NCI-H1105 treated with DMSO at 0.1 percent for 48 hours (cell line): ENCODE measurements at places on chromosomes 4 and X.

DNA sequence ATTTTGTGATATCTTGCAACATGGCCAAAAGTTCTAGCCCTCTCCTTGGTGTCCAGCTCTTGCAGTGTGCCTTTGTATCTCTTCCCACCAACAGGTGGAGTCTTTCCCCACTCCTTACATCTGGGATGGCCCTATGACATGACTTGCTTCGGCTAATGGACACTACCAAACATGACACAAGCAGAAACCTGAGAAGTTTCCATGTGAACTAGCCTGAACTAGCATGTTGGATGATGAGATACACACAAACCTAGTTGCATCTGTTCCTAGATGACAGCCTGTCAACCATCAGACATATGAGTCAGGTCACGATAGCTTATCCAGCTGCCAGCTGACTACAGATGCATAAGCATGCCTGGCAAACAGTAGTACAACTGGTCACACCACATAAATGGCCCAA lies 207.5 kb upstream of the FTHL17 start:
- DNase-seq: no peak

DNA sequence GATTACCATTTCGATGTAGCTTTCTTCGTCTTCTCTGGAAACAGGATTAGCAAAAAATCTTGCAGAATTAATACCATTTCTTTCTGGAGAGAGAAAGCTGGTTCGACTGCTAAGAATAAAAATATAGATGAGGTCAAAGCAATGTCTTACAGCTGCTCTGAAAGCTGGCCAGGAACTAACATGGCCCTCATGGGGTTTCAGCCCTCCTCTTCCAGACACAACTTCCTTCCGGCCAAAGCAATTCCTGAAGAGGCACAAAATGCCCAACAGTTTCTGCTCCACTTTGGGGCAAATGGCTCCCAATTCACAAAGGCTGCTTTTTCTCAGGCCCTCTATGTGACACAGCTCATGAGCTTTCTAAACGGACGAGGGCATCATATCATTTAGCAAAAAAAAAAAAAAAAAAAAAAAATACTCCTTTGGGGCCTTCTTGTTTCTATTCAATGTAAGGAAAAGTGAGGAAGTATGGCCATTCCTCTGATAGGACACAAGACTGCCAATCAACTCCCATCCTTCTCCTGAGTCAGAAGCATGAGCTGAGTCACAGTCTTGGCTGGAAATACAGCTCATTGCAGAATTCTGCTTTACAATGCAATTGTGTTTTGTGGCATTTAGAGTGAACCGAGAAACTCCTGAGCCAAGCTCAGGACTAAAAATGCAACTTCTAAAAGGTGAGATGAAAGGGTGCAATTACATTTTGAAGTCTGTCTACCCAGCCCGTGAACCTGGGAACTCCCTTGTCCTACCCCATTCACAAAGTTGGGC lies 42.7 kb upstream of the CTAG2 start:
- DNase-seq: no peak

- DNase-seq: no peak
These were observed 34.3 kb downstream of the MECP2 start for GRCh38 chrX:154063234-154063633.

GRCh38 chrX:50565718-50566117 lies 95.1 kb upstream of the DGKK start:
- no peak for DNase-seq

DNA sequence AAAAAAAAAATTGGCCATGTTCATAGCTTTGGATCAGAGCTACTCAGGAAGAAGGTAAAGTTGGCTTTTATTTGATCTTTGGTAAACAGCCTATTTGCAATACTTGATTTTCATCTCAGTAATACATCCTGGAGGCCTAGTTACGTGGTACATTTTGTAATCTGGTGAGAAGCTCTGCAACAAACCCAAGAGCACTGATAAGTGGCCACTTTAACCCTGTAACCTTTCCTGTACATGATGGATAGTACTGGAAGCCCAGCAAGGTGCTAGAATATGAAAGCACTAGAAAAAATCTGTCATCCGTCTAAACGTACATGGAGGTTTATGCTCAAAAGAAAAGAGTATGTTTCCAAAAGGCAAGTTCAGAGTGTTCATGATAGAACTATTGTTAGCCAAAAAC lies 88.3 kb upstream of the BMP2K start:
- no peak for DNase-seq

DNA sequence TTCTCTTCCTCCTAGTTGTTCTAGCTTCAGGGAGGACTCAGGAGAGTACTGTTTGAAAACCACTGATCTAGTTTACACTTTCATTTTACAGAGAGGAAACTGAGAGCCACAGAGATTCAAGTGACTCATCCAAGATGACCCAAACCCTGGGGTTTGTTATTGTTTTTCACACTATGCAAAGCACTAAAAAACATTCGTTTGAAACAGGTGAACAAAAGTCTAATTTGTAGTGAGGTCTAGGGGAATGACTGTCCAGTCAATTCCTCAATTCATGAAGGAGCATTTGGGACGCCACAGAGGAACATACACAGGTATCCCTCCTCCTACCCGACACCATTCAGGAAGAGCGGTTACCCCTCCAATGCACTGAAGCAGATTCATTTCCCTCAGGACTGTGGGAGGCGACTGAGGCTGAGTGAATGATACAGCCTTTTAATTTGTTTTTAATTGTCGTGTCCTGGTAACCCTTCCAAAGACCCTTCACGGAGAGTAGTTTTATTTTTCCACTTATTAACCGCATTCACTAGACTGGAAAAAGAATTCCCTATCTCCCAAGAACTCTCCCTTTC lies 30.3 kb downstream of the TLR10 start:
- DNase-seq: no peak

DNA sequence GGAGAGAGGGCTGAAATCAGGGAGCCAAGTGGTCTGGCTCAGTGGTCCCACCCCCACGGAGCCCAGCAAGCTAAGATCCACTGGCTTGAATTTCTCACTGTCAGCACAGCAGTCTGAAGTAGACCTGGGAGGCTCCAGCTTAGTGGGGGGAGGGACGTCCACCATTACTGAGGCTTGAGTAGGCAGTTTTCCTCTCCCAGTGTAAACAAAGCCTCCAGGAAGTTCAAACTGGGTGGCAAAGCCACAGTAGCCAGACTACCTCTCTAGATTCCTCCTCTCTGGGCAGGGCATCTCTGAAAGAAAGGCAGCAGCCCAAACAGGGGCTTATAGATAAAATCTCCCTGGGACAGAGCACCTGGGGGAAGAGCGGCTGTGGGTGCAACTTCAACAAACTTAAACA lies 88.1 kb downstream of the NPFFR2 start:
- no peak for DNase-seq

DNA sequence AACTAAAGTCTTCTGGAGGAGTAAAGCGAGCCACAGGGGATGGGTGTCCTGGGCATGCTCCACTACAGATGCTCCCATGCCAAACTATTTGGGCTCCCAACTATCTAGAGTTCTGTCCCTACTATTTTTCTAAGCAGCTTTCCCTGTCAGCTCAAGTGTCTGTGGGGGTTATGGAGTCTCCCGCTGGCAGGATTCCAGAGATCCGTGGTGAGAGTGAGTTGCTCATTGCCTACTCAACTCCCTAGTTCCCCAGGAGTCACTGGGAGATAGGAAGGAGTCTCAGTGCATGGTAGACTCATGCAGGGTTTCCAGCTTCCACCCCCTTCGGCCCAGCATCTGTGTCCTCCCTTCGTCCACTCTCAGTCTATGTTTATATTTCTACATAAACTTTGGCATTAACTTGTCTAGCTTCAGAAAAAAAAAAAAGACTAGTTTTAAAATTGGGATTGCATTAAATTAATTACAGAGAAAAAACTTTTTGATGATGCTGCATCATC lies 55.1 kb upstream of the INPP4B start:
- no peak for DNase-seq

DNA sequence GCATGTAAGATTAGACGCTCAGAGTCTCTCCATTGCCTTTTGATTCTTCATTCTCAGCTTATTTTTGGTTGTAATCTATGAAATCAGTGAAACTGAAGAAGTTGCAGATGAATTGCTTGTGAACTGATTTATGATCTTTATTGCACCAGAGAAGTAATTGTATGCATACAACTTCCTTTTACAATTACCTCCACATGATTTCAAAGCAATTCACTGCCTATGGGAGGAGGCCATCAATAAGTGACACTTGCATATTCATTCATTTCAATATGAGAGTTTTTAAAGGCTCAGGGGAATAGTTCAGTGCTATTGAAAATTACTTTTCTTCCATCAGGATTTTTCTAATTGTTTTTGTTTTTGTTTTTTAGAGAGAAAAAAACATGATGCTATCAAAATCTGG lies 222.3 kb downstream of the NKX6-1 start:
- DNase-seq: no peak

DNA sequence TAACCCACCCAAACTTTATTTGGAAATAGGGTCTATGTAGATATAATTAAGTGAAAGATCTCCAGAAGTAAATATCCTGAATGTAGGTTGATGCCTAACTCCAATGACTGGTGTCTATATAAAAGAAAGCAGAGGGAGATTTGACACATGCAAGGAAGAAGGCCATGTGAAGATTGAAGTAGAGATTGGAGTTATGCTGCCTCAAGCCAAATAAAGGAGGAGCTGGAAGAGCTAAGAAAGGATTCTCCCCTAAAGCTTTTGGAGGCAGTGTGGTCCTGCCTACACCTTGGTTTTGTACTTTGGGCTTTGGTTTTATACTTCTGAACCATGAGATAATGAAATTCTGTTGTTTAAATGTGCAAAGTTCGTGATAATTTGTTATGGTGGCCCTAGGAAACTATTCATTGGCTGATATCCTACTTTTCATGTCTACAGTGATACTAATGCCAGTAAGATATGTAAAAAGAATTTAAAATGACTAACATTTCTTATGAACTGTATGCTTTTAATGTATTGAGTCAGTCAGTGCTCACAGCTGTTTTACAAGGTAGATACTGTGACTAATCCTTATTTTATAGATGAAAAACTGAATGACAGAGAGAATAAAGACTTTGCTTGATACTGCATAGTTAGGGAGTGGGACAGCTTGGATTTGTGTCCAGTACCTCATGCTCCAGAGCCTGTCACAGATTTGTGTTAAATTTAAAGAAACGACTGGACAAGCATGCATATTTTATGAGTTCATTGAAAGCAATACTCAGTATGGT lies 5.9 kb upstream of the RAB40AL start:
- DNase-seq: no peak

DNA sequence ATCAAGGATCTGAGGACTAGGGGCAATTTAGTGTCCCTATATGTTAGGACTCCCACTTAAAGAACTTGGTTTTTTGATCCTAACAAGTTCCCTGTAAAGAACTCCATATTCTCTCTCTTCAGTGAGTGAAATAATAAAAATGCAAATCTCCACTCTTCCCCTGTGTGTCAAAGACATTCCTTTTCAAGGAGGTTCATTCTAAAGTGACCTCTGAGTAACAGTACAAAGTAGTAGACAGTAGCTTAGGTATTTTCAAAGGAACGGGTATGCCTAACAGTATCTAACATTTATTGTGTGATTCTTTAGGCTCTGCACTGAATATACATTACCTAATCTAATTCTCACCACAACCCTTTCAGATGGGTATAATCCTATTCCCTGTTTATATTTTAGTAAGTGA lies 58.4 kb upstream of the SCOC start:
- no peak for DNase-seq

DNA sequence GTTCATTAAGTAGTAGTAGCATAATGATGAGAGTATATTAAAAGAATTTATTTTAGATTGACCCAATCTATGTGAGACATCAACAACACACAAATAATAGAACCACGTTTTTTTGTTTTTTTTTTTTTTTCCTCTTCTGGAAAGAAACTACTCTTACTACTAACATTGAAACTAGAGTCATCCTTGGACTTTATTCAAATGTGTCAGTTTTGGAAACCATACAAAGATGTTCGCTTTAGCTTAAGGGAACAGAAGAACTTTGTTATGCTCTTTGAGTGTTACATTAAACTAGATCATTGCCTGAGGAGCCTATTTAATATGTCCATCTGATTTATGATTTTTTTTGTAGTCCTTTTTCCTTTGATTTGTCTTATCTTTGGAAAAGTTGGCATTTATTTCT lies 166.7 kb downstream of the RPA4 start:
- no peak for DNase-seq

DNA sequence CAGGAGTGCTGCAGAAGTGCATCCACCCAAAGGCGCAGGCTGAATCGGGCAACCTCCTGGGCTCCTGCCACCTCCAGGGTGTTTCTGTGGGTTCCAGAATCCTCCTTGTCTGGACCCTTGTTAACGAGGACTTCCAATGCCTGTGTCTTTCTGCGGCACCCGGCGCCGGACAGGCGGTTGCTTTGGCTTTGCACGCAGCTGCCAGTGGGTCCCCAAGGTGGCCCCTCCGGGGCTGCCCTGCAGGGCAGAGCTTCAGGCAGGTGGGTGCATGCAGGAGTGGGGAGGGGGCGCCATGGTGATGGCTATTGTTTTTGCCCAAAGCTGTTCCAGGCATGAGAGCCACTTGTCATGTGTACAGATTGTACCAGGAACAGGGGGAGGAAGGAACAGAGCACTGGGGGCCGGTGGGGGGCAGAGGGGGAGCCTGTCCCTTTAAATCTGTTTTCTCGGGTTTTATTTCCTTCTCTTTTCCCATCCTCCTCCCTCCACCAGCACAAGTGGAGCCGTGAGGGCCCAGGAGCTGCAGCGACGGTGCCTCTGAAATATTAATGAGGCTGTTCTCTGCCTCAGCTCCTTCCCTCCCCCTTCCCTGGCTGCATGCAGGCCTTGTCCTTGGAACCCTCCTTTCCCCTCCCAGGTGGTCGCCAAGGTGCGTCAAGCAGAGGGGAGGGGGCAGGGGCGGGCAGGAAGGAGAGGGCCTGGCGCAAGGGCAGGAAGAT lies 13.1 kb downstream of the ATP2B3 start:
- DNase-seq: peak; percentile 67

- DNase-seq: no peak
These were observed 20.2 kb downstream of the EPGN start for GRCh38 chr4:74328501-74328900.

DNA sequence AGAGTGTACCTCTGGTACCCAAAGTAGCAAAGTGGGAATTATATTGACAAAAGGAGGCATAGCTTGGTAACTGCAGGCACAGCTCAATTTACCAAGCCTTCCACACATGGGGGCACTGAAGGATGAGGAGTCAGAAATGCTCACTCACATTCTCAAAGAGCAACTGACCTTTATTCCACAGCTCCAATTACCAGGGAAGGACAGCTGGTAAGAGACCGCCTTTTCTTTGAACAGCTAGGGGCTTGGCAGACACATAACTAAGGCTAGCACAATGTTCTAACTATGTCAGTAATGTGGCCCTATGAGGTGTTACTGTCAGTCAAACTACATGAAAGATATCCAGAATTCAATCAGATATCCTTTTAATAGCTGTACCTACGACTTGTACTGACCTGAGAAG lies 20.5 kb upstream of the STS start:
- no peak for DNase-seq
